ENCODE measurements at places on chromosomes 3 and 15.
A peak's percentile ranks its signal among the peaks of the same experiment; 100 is the strongest.

GRCh38 chr15:33370623-33371020 is 59.9 kb downstream of the RYR3 start:
- no peak overlapping the region for H3K27ac ChIP-seq
- no peaks in the 10 kb centered on the region for H3K36me3 ChIP-seq

DNA sequence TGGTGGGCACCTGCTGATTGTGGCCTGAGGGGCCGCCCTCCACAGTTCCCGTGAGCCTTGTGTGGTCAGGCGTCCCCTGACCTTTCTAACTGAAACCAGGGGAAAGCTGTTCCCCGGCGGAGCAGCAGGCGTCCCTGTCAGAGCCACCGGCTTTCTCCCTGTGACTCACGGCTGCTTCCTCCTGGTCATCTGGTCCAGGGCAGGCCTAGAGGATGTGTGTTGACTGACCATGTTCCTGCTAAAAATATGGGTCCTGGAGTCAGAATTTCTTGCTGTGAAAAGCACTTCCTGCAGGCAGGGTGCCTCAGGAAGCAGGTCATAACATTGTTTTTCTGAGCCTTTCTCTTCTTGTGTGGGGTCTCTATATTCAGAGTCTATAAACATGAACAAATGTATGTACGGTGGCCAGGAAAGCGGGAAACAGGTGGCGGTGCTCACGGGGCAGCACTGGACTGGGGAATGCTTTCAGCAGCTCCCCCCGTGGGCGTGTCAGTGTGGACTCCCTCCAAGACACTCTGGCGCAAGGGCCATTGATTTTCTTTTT is 38.4 kb upstream of the CGNL1 start:
- no peaks in the 10 kb centered on the region for H3K4me1 ChIP-seq
- H3K4me3 ChIP-seq = no peak overlapping the region

- no peak overlapping the region for H3K27ac ChIP-seq
- H3K4me1 ChIP-seq = peaks cover 37% of the 10 kb centered on the region
- peaks cover 2% of the 10 kb centered on the region for H3K36me3 ChIP-seq
- peaks cover 6% of the 10 kb centered on the region for H3K27me3 ChIP-seq
- H3K4me3 ChIP-seq = no peak overlapping the region
Measured at GRCh38 chr15:39645138-39645975, 64.5 kb downstream of the THBS1 start.

DNA sequence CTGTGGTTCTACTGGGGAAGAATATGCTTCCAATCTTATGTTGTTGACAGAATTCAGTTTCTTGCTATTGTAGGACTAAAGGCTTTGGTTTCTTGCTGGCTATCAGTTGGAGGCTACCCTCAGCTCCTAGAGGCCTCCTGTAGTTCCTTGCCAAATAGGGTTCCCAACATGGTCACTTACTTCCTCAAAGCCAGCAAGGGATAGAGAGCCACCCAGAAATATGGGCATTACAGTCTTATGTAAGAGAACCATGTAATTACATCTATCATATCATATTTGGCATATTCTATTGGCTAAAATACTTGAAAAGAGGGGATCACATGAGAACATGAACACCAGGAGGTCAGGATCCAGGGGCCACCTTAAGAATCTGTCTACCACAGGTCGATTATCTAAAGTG is 6.2 kb upstream of the COX17 start:
- H3K36me3 ChIP-seq = peaks cover 2% of the 10 kb centered on the region
- H3K4me1 ChIP-seq = peaks cover 8% of the 10 kb centered on the region
- H3K27ac ChIP-seq = no peak overlapping the region
- H3K4me3 ChIP-seq = no peak overlapping the region

DNA sequence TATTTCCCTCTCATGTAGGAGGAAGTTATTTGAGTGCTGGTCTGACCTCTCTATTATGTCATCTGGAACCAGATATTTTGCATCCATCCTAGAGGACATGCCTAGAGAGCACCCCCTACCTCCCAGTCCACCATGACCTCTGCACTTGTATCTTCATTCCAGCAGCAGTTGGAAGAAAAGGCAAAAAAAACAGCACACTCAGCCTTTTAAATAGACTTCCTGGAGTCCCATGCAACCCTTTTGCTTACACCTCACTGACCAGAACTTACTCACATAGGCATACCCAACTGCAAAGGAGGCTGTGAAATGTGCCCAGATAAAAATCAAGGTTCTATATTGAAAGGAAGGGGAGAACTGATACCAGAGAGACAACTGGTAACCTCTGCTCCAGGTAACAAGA is 92.3 kb upstream of the FHIT start:
- no peaks in the 10 kb centered on the region for H3K27me3 ChIP-seq
- DNase-seq = no peak
- H3K4me3 ChIP-seq = no peak overlapping the region
- no peaks in the 10 kb centered on the region for H3K4me1 ChIP-seq

- H3K4me1 ChIP-seq = no peaks in the 10 kb centered on the region
- H3K27ac ChIP-seq = no peak overlapping the region
- H3K27me3 ChIP-seq = no peaks in the 10 kb centered on the region
- peak; percentile 73 for DNase-seq
- H3K4me3 ChIP-seq = no peak overlapping the region
Measured at GRCh38 chr3:30199096-30199759, 407.2 kb upstream of the TGFBR2 start.

DNA sequence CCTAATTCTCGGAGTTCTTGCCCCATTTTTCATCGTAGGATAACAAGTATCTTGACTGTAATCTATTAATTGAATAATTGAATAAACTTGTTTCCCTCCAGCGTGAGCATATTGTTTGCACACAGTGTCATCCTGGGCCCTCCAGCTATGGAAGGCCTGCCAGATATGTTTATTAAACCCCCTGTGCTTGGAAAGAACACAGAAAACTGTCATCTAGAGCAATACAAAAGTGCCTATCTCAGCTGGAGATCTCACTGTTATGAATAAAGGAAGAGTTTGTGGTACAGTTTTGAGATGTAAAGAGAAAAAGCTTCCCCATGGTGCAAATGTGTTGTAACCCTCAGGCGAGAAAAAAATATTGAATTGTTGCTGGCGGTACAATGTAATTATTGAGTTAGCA is 405.9 kb downstream of the SOX2 start:
- no peak overlapping the region for H3K27ac ChIP-seq
- H3K36me3 ChIP-seq = no peaks in the 10 kb centered on the region
- no peak for DNase-seq
- no peaks in the 10 kb centered on the region for H3K4me1 ChIP-seq
- H3K27me3 ChIP-seq = no peaks in the 10 kb centered on the region
- H3K4me3 ChIP-seq = no peak overlapping the region

GRCh38 chr3:79016587-79017376 is 751.0 kb downstream of the ROBO1 start:
- H3K36me3 ChIP-seq = no peaks in the 10 kb centered on the region
- H3K27ac ChIP-seq = no peak overlapping the region
- no peaks in the 10 kb centered on the region for H3K4me1 ChIP-seq

GRCh38 chr3:143443851-143444331 is 324.3 kb downstream of the CHST2 start:
- H3K4me1 ChIP-seq = peaks cover 19% of the 10 kb centered on the region
- H3K27ac ChIP-seq = peak overlapping the region; percentile 22

DNA sequence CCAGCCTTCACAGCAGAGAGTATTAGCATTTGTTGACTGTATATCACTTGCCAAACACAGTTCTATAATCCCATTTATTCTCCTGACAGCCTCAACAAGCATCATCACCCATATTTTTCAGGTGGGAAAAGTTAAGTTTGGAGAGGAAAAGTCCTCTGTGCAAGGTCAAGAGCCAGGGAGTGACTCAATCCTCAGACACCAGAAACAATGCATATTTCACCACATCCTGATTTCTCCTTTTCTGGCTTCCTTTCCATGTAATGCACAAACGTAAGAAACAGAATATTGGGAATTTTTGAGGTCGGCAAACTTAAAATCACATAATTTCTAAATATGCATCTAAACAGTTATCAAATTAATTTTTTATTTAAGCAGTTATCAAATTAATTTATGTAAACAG is 116.0 kb upstream of the GADL1 start:
- H3K4me3 ChIP-seq = no peak overlapping the region
- H3K27ac ChIP-seq = no peak overlapping the region
- H3K36me3 ChIP-seq = no peaks in the 10 kb centered on the region

GRCh38 chr15:101384276-101384675 is 89.2 kb upstream of the SNRPA1 start:
- no peaks in the 10 kb centered on the region for H3K36me3 ChIP-seq
- no peak overlapping the region for H3K27ac ChIP-seq
- no peak overlapping the region for H3K4me3 ChIP-seq
- no peaks in the 10 kb centered on the region for H3K4me1 ChIP-seq

DNA sequence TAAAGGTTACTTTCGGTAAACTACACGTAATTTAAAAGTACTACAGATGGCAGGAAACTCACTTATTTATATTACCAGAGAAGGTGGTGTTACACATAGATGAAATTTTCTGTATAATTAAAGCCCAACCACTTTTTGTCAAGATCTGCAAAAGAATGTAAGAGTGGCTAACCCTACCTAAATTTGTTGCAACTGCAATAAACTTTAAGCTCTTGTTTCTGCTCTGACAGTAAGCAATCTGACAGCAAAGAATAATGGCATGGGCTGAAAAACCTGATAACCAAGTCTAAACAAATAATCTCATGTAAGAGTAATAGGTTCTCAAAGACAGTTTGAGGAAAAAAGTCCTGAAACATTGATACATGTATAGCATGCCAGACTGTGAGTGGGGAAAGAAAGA is 897.3 kb downstream of the TUSC7 start:
- DNase-seq = no peak
- H3K27me3 ChIP-seq = no peaks in the 10 kb centered on the region
- no peak overlapping the region for H3K27ac ChIP-seq
- H3K4me3 ChIP-seq = no peak overlapping the region
- H3K4me1 ChIP-seq = no peaks in the 10 kb centered on the region
- no peaks in the 10 kb centered on the region for H3K36me3 ChIP-seq

GRCh38 chr15:73851689-73852088 is 21.7 kb upstream of the TBC1D21 start:
- H3K4me1 ChIP-seq = no peaks in the 10 kb centered on the region
- no peak overlapping the region for H3K4me3 ChIP-seq
- DNase-seq = peak; percentile 71
- H3K27me3 ChIP-seq = peaks cover 38% of the 10 kb centered on the region

- H3K4me1 ChIP-seq = no peaks in the 10 kb centered on the region
- no peaks in the 10 kb centered on the region for H3K36me3 ChIP-seq
- H3K27me3 ChIP-seq = peaks cover 2% of the 10 kb centered on the region
Measured at GRCh38 chr15:37806808-37807207, 127.6 kb upstream of the TMCO5A start.

DNA sequence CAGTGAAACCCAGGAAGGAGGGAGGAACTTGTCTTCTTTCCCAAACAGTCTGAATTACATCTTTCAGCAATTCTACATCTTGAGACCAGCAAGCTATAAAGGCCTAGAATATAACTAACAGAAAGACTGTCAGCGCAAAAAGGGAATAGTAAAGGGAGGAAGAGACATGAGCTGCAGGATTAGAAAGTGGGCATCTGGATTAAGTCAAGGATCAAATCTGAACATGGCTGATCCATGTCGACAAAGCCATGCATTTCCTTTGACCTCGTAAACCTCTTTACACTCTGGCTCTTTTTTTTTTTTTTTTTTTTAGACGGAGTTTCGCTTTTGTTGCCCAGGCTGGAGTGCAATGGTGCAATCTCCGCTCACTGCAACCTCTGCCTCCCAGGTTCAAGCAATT is 35.4 kb upstream of the KCNMB3 start:
- no peak for DNase-seq
- H3K4me1 ChIP-seq = no peaks in the 10 kb centered on the region
- H3K27me3 ChIP-seq = peaks cover 27% of the 10 kb centered on the region
- no peaks in the 10 kb centered on the region for H3K36me3 ChIP-seq

DNA sequence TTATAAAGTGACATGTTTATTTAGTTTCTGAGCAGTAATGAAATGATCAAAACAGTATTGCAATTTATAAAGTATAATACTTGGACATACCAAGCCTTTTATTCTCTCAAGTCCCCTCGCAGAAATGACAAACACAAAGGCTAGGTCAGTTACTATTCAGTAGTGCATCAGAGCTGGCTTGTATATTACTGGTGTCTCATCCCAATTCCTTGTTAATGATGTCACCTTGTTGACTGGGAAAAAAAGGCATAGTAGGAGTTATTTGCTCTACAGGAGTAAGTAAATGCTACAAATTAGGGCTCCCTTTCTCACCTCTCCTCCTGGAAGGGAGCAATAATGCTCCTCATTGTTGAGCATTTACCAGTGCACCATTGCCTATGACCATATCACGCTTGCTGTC is 317.6 kb downstream of the CHL1 start:
- H3K27ac ChIP-seq = no peak overlapping the region
- H3K4me1 ChIP-seq = no peaks in the 10 kb centered on the region
- DNase-seq = no peak
- no peak overlapping the region for H3K4me3 ChIP-seq
- H3K36me3 ChIP-seq = no peaks in the 10 kb centered on the region

GRCh38 chr15:77578641-77579372 is 53.9 kb downstream of the LINGO1 start:
- no peak overlapping the region for H3K4me3 ChIP-seq
- no peaks in the 10 kb centered on the region for H3K4me1 ChIP-seq
- no peak for DNase-seq
- H3K27me3 ChIP-seq = peaks cover 4% of the 10 kb centered on the region

DNA sequence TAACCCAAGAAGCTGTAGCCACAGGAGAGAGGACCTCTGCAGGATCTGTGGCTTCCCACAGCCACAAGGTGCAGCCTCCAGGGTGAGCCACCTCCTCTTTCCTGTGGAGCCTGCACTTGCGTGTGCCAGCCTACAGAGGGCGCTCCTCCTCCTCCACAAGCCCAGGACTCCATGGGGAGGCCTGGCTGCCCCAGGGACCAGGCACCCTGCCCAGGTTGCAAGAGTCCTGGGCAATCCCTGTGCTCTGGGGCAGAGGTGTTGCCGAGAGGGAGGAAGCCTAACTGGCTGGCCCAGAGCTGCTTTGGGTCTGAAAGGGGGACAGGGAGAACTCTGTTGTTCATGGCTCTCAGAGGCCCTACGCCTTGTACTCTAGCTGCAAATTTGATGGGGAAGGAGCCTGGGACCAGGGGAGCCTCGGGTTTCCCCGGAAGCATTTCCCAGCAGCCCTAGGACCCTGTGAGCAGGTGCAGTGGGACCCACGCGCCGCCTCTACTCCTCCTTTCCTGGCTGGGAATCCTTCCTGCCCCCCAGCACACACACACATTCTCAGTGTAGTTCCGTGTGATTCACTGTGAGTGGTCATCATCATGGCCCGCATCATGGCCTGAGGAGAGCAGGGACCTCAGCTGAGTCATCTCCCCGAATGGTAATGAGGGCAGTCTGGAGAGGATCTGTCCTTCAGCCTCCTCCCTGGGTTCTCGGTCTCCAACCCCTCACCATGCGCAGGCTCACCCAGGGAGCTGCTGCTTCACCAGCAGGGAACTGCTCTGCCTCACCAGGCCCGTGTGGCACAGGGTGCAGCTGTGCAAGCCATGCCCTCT is 24.3 kb downstream of the TBC1D21 start:
- peak; percentile 90 for DNase-seq
- H3K36me3 ChIP-seq = no peaks in the 10 kb centered on the region
- H3K27me3 ChIP-seq = peaks cover 10% of the 10 kb centered on the region
- no peak overlapping the region for H3K4me3 ChIP-seq
- H3K27ac ChIP-seq = no peak overlapping the region
- peaks cover 15% of the 10 kb centered on the region for H3K4me1 ChIP-seq

DNA sequence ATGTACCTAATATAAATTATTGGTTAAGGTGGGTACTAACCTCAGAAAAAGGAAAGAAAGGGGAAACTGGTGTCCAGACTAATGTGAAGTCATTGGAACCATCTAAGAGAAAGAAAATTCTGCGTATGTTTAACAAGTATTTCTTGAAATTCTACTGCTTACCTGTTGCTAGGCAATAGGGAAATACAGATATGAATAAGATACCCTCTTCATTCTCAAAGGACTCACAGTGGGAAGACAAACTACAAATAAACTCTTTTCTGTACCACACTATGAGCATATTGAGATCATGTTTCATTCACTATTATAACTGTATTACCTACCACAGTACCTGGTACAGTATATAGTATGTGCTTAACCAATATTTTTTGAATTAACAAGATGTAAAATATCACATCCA is 140.5 kb upstream of the MLF1 start:
- no peaks in the 10 kb centered on the region for H3K36me3 ChIP-seq
- H3K4me1 ChIP-seq = no peaks in the 10 kb centered on the region
- H3K27me3 ChIP-seq = no peaks in the 10 kb centered on the region
- no peak overlapping the region for H3K4me3 ChIP-seq
